ENCODE measurements at places on chromosomes 16 and 17.

DNA sequence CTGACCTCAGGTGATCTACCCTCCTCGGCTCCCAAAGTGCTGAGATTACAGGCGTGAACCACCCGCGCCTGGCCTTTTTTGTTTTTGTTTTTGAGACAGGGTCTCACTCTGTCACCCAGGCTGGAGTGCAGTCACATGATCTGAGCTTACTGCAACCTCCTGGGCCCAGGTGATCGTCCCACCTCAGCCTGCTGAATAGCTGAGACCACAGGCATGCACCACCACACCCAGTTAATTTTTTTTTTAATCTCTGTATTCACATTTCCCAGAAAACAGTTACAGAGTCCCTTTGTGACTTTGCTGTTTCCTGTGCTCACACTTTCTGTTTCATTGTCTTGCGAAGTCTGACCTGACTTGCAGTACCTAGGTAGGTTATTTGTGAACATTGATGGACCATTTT is 2.7 kb downstream of the CLUAP1 start:
- DNase-seq = no peak

GRCh38 chr17:7835814-7836595 is 2.0 kb downstream of the KDM6B start:
- DNase-seq = no peak

DNA sequence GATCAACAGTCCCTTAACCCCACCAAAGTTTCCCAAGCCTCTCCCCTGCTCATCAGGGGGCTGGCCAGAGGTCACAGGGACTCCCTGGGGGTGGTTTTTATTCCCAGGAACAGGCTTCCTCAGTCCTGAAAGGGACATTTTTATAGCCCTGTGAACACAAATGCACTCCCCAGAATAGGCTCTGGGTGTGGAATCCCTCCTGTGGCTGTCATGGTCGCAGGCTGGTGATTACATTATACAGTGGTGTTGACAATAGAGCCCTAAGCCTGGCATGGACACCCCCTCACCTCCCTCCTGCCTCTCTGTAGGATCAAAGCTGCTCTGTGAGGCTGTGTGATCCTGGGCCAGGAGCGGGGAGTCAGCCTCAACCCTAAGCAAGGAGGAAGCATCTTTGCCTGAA is 1.4 kb upstream of the CA4 start:
- DNase-seq = no peak

DNA sequence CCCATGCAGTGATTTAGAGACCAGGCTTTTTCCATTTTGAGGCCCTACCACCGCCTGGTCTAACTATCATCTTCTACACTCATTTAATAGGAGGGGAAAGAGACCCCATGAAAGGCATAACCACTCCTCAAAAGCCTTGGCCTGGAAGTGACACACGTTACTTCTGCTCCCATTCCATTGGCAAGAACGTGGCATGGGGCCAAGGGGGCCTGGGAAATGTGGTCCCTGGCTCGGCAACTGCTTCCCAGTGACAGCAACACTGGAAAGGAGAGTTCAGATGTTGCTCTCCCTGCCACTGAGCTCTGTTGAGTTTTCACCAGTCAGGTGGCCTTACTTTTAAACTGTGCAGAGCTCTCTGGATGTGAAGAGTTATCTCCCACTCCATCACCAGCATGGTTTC is 45.2 kb upstream of the MAP3K14 start:
- no peak for DNase-seq

DNA sequence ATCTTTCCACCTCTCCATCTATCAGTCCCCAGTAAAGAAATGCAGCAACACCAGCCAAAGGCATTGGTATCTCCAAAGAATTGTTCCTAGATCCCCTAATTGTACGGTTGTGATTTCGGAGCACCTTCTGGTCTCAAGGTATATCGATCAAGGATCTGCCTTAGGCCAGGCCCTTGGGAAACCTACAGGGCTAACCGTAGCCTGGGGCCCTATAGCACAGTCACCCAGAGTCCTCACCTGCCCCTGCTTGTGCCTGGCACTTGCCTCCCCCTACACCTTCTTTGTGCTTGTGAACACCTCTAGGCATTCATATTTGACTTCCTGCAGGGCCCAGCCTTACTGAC is 16.8 kb upstream of the AURKB start:
- DNase-seq = no peak

GRCh38 chr16:88830258-88830657 is 18.5 kb upstream of the APRT start:
- DNase-seq = no peak

- no peak for DNase-seq
Observed at GRCh38 chr17:29941334-29941733, at the start of gene EFCAB5. EFCAB5 (plus strand) TSS chr17:29941634; CDS start chr17:29941797, 163 bp downstream.

DNA sequence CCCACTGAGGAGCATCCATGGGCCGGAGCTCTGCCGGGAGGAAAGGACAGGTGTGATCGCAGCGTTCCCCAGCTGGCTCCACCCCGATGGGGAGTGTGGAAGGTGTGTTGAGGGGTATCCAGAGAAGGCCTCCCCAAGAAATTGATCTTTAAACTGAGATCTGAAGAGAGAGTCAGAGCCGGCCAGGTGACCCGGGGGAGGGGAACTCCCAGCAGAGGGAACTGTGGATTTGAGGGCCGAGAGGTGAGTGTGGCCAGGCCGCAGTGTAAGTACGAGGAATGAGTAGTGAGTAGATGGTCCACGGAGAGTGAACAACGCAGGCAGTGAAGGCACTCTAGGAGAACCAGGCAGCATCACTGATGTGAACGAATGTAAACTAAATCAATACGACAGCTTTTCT is 80.2 kb downstream of the RPTOR start:
- no peak for DNase-seq

DNA sequence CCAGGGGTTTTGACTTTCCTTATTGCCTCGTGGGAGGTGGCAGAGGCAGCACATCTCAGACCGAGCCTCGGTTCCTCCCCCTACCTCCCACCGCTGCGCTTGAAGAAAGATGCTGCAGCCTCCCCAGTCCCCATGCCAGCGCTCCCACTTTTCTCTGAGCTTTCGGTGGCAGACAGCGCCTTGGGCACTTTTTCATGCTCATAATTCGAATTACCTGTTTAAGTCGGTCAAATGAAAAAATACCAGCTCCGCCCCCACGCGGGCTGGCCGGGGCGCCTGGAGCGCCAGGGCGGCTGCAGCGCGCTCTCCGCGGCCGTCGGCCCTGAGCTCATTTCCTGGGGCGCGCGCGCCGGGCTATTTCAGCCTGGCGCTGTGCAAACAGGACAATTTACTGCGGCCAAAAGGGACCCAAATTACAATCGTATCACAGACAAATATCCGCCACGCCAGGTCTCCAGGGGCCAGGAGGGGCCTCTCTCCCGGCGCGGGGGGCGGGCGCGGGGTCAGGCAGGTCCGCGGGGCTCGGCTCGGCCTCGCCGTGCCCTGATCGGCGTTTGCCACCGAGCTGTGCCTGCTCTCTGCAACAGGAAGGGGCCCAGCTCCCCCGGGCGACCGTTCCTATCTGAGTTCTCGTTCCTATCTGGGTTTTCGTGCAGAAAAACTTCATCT is 45.0 kb downstream of the SOST start:
- no peak for DNase-seq

DNA sequence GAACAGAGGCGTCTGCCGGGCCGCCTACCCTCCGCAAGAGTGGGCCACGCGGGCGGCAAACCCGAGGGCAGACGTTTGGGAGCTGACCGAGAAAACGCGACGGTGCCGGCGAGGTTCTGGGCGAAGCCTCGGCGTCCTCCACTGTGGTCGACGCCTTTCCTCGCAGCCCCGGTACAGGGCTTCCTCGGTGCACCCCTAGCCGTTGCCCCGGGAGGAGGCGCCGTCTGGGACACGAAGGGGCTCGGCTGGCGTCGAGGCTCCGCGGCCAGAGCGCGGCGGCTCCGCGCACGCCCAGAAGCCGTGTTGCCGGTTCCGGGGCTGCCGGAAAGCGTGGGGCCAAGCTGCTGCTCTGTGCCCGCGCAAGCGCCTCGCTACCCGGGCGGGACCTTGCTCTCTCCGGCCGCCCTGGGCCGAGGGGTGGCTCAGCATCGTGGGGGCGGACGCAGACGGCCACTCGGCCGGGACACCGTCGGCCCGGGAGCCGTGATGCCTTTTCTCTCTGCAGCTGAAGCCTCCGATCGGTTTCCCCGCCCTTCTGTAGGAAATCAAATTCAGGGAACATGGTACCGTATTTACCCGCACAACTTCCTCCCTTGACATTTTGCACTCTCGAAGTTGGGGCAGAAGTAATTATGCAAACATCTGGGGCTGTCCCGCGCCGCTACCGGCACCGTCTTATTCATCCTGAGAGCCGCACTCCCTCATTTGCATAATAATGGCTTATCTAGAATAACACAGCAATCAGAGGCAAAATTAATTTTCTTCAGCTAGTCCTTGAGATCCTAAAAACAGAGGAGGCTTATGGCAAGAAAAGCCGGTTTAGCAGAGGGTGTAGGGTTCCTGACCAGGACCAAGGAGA is 7.3 kb upstream of the CBX8 start:
- DNase-seq = peak; percentile 89

- DNase-seq = peak; percentile 13
Observed at GRCh38 chr16:79451196-79451816, 149.2 kb downstream of the MAF start.

DNA sequence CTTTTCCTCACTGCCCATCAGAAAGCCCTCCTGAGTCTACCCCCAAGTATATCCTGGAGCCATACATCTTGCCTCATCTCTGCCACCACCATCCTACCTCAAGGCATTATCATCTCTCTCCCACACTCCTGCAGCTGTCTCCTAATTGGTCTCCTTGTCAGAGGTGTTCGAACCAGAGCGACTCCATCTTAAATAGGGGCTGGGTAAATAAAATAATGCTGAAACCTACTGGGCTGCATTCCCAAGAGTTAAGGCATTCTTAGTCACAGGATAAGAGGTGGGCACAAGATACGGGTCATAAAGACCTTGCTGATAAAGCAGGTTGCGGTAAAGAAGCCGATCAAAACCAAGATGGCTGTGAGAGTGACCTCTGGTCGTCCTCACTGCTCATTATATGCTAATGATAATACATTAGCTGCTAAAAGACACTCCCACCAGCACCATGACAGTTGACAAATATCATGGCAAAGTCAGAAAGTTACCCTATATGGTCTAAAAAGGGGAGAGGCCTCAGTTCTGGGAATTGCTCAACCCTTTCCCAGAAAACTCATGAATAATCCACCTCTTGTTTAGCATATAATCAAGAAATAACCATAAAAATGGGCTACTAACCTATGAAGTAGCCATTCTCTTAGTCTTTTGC is 97.0 kb upstream of the C16orf82 start:
- no peak for DNase-seq

GRCh38 chr17:49341356-49341755 is 20.7 kb downstream of the ZNF652 start:
- no peak for DNase-seq

DNA sequence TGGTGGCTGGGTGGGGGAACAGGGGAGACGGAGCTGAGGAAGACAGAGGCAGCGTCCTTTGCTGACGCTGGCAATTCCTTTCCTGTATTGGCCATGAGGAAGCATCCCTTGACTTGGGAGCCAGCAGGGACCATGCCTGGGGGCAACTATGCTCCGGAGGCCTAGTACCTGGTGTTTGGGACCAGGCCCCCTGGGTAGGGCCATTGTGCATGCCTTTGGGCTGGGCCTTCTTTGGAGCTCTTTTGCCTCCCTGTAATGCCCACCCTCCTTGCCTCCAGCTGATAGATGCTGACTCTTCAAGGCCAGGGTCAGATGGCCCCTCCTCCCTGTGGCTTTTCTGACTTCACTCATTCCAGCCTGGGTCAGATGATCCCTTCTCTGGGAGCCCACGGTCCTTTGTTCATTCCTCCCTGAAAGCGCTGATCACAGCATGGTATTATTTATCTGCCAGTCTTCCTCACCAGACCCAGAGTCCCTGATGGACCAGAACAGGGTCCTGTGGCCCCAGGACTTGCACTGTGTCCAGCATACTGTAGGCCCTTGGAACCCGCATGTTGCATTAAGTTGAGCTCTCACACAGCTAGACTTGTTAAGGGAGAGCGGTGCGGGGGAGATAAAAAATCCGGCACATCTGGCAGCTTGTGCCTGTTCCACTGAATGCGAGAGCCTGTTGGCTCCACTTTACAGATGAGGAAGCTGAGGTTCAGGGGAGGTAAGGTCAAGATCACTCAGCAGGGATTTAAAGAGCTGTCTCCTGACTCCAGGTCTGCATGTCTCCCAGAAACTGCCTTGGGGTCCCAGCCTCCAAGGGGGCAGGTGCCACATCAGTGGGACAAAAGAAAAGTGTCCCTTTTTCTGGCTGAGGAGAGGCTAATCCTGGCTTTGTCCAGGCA is 2.9 kb downstream of the STARD3 start:
- no peak for DNase-seq

- DNase-seq = no peak
Observed at GRCh38 chr17:13560935-13561334, 40.8 kb downstream of the HS3ST3A1 start.

- no peak for DNase-seq
Observed at GRCh38 chr16:2468233-2468724, 2.8 kb upstream of the NTN3 start.

DNA sequence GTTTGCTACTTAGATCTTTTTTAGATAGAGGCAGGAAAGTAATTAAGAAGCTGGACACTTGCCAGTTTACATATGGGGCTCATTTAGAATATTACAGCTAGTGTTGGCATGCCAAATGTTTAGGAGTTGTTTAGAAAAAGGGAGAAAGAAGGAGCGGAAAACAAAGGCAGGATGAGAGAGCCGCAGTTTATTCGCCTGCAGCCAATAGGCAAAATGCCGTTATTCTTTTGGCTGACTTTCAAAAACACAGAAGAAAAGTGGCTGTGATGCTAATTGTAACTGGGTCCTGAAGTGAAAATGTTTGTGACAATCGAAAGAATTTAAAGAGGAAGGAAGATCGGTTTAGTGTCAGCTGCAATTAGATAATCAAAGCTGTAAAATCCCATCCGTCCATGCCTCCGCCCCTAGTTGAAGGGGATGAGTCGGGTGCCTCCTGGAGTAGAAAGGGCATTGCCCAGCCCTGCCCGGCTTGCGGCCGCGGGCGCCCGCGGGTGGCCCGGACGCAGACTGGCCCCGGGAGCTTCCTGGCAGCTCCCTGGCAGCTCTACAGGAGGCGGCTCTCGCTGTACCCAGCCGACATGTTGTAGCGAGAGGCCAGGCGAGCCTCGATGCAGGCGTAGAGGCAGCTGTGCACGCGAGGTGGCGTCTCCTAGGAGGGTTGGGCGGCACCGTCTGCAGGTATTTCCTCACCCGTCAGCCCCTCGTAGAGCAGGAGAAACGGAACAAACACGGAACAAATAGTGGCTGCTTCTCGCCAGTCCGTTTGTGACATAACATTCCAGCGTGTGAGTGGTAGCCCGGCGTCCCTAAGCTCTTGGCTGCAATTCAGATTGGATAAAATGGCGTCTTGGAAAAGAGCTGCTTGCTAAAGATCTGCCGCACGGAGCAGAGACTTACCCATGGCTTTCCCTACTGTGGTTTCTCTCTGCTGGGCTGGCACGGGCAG is 82.2 kb downstream of the TNRC6C start:
- DNase-seq = no peak

GRCh38 chr17:29086628-29087332 is 43.8 kb downstream of the PIPOX start:
- no peak for DNase-seq

All from GM06990 (cell line).